Natural killer cell (primary cell): ENCODE measurements at places on chromosomes 1 and 21. TPM values are rescaled to one million over a fixed set of nuclear protein-coding genes. Genes with fewer than 3 reads are reported as not detected.

Gene CR1L
- total RNA-seq = not detected

Gene FCMR
- 178 TPM for total RNA-seq

Gene TMEM61
- total RNA-seq = not detected

Gene RAB25
- total RNA-seq = not detected

Gene ABCG1
- 13.8 TPM for total RNA-seq

Gene C1QB
- total RNA-seq = not detected

Gene TOMM40L
- total RNA-seq = 16.6 TPM

Gene HRNR
- not detected for total RNA-seq

Gene BCAS2
- total RNA-seq = 45.5 TPM

Gene GPR25
- 9.4 TPM for total RNA-seq

Gene WRAP73
- 30.1 TPM for total RNA-seq

Gene RIPK4
- not detected for total RNA-seq

Gene CA6
- not detected for total RNA-seq

Gene KCNJ6
- total RNA-seq = not detected

Gene MYOC
- not detected for total RNA-seq

Gene ELAVL4
- total RNA-seq = not detected

Gene CLCA4
- total RNA-seq = not detected

Gene OR2L8
- not detected for total RNA-seq

Gene RCSD1
- total RNA-seq = 110 TPM

Gene S100B
- 58.9 TPM for total RNA-seq

Gene CCDC17
- total RNA-seq = 2.9 TPM

Gene KRTAP11-1
- not detected for total RNA-seq

Gene CASZ1
- total RNA-seq = 83.0 TPM

Gene NLRP3
- total RNA-seq = 34.1 TPM

Gene TMEM200B
- not detected for total RNA-seq

Gene LCE6A
- total RNA-seq = not detected
